ENCODE measurements at places on chromosomes 13 and 19.

DNA sequence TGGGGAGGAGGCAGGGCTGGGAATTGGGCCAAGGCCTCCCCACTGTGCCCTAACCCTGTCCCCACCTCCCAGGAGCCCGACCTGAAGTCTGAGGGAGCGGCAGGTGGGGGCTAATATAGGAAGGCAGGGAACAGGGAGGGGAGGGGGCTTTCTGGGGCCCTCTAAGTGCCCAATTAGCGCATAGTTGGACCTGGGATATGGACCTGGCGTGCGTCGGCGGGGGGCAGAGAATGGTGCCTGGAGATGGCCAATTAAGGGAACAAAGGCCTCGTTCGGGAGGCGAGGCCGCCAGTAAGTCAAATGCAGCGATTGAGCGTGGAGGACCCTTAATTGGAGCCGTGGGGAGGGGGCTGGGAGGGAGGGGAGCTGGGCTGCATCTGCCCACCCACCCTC lies at the start of gene C19orf85:
C19orf85 (minus strand) TSS at position 90 of the 393 bp plus-strand sequence. CDS start 197 bp downstream, outside the sequence.
- no peak for DNase-seq

GRCh38 chr13:110266983-110267382 lies 40.0 kb downstream of the COL4A1 start:
- DNase-seq = no peak

DNA sequence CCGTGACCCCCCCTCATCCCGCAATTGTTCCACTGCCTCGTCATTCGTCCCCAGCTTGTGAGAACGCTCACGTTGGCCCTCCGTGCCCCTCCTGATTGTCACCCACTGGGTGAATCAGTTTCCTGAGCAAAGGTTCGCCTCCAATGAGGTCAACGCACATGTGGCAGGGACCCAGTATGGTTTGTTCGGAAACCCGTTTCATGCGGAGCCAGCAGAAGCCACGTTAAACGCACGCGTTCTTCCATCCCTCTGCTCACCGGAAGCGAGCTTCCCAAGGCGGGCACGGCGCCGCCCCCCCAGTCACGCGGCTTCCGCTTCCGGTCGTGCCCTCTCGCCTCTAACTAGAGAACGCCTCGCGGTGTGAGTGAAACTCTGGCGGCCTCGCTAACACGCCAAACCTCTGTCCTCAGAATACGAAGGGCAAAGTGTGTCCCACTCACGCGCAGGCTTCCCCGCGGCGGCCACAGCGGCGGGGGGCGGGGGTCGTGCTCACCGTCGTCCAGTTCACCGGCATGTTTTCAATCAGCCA lies 18.0 kb upstream of the CFAP97D2 start:
- DNase-seq = no peak

- DNase-seq = no peak
Observed at GRCh38 chr13:20024702-20025101, 66.2 kb downstream of the ZMYM2 start.

DNA sequence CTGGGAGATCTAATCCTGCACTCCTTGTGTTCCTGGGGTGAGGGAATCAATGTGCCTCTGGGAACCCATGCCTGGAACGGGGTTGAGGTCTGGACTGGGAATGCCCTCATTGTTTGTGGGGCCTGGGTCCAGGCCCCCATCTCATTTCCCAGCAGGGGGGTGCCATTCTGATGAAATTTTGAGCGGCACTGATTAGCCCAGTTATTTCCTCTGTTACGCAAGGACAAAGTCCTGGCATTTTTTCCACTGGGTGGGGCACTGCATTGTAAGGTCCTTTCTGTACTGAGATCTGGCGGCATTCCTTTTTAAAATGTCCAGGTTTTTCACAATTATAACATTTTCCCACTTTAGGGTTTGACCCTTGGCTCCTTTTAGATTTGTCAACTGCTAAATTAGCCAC lies 14.8 kb downstream of the FPR3 start:
- peak; percentile 27 for DNase-seq

DNA sequence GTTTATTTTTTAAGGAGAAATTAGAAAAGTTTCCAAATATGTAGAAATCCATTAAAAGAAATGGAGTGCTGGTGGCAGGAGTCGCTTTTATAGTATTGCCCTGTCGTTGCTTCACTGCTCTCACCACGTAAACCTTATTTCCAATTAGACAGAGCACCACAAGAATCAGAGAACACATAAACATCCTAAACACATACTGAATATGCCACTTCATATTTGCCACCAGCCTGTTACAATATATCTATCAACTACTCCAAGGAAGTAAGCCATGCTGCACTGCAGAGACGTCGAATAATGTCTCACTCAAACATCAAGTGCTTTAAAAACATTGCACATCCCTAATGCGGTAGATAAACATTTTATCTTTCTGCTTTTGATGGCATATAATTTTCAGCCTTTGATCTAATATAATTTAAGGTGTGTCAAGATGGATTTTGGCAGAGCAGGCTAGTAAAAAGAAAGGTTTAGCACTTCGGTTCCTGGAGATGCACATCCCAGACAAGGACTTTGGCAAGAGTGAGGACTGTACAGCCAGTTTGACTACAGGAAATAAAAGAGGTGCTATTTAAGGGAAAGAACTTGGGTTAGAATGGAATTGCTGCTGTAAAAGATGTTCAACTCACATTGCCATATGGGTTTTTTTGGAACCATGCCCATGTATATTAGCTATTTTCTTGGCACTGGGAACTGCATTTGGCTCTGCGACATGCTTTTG lies 932.3 kb downstream of the EFNB2 start:
- no peak for DNase-seq

- DNase-seq = no peak
Observed at GRCh38 chr13:98519976-98520375, 56.9 kb downstream of the STK24 start.

DNA sequence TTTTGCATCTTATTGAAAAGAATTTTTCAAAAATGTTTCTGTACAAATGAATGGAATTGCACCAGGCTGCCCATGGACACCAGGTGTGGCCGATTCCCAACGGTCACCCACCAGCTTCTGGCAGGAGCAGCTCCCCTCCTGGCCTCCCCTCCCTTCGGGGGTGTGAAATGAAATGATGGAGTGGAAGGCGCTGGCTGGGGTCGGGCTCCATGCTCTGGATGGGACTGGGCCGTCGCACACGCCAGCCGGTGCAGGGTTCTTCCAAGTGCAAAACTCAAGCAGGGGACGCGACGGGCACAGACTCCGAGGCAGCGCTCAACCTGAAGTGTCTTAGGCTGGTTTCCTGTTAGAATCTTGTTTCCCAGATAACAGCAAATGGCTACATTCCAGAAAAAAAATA lies 21.9 kb downstream of the C19orf44 start:
- DNase-seq = no peak

- no peak for DNase-seq
Observed at GRCh38 chr19:10701955-10702525, 801 bp downstream of the QTRT1 start.

- DNase-seq = no peak
Observed at GRCh38 chr19:7605490-7606222, 10.0 kb downstream of the CAMSAP3 start.

DNA sequence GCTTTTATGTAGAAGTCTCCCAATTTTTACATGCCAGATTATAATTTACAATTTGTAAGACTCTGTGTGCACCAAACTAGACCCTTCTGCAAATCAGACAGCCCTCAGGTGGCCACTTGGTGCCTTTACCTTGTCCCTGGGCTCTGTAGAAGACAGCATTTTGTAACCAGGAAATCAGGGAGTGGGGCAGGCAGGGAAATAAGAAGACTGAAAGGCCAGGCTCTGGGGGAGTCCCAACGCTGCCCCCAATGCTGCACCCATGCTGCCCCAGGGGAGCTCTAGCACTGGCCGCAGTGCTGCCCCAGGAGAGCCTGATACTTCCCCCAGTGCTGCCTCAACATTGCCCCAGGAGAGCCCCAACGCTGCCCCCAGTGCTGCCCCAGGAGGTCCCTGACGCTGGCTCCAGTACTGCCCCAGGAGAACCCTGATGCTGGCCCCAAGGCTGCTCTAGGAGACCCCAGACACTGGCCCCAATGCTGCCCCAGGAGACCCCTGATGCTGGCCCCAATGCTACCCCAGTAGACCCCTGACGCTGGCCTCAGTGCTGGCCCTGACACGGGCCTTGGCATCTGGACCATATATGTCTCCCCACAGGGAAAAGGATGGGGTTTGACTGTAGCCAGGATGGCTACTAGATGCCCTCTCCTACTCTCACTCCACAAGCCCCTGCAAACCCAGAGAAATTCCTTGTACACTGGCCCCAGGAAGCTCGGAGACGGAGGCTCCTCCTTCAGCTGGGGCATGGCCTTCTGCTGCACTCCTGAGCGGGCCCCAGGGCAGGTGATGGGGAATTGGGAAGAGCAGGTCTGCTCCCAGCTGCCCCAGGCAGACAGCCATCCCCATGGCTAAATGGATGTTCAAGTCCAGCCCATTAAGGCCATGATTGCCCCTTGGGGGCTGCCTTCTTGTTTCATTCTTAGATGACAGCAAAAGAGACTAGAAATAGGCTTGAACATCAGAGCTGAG lies 23.6 kb downstream of the VSTM2B start:
- DNase-seq = no peak

- DNase-seq = no peak
Observed at GRCh38 chr13:109725297-109725696, 61.1 kb downstream of the IRS2 start.

- DNase-seq = no peak
Observed at GRCh38 chr19:33177417-33177979, 16.6 kb upstream of the LRP3 start.

GRCh38 chr13:109009756-109010155 lies 380.3 kb downstream of the MYO16 start:
- no peak for DNase-seq

DNA sequence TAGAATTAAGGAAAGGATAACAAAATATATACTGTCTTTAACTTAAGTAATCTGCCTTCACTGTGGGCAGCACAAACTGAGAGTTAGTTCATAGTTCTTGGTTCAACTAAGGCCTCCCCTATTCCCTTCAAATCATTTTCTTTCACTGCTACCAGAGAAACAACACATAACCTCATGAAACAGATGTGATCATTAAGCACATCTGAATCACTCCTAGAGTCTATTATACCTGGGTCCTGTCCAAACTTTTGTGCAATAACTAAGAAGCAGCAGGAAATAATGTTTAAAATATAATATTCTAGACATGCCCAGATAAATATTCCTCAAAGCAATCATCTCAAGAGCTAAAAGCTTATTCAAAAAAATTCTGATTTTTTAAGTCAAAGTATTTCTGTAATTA lies 62.9 kb downstream of the ZC3H13 start:
- DNase-seq = no peak

GRCh38 chr13:59480396-59481259 lies 683.1 kb downstream of the DIAPH3 start:
- no peak for DNase-seq

GRCh38 chr19:5036698-5037563 lies 68.0 kb downstream of the KDM4B start:
- DNase-seq = no peak

DNA sequence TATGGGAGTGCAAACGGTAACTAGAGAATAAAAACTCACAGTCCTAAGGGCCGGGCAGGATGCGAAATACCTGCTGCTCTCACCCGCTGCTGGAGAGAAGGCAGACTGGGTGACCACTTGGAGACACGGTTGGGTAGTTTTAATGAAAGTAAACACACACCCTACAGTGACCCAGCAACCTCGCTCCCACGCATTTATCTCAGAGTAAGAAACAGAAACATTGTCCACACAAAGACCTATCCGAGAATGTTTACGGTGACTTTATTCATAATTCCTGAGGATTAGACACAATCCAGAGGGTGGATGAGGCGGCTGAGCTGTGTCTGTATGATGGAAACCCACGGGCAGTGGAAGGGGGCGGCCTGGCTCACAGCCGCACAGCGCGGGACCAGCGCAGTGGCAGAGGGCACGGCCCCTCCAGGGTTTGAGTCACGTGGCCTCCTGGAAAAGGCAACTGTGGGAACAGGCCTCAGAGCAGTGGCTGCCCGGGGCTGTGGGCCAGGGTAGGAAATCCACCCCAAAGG lies 73.5 kb upstream of the C13orf46 start:
- DNase-seq = no peak

DNA sequence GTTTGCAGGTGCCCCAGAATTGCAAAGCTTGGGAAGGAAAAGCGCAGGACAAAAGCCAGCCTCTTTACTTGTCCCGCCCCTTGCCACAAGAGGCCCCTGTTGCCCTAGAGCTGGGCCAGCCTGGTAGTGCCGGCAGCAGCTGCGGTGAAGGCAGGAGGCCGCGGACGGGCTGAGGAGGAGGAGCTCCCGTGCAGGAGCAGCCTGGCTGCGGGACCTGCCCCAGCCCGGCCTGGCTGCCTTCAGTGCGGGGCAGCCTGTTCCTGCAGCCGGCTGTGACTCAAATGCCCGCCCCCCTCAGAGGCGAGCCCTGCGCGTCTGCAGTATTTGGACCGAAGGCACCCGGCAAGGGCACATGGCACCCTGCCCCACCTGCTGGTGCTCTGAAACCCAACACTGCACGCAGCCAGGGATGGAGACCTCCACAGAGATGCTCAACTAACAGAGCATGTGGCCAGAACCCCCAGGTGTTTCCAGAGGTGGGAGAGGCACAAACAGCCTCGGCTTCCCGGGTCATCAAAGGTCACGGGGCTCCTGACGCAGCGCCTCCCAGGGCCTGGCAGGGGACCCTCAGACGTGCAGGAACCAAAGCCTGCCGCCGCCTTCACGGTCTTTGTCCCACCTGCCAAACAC lies 29.7 kb downstream of the NAXD start:
- no peak for DNase-seq

- no peak for DNase-seq
Observed at GRCh38 chr19:41416194-41416674, 10.9 kb downstream of the B3GNT8 start.

DNA sequence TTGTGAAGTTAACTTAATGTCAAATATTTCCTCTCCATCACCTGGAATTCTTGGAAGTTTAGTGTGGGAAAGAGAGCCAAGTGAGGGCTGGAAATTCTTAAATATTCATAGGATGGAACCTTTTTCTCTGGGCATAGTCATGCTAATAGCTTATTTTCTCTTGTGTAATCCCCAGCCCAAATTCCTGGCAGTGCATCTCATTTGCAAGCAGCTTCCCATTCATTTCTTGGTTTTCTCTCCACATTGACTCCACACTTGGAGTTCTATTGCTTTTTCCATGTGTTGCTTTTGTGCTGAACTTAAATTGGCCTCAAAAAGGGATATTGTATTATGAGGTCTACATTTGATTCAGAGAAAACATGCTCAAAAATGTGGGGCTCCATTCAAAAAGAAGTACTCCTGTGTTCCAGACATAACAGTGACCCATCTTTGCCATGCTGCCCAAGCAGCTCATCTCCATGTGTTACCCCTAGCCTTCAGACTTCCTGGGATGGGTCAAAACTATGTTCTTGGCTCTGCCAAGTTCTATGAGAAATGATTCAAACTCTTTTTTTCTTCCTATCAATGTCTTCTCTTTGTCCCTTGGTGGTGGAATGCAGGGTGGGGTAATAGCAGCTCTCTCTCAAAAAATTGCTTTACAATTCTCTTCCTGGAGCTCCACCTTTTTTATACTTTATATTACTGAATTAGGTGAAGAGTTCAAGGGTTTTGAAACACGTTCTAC lies 2471.5 kb downstream of the PCDH9 start:
- DNase-seq = no peak

- no peak for DNase-seq
Observed at GRCh38 chr19:41193430-41194156, 574 bp downstream of the CYP2S1 start.

DNA sequence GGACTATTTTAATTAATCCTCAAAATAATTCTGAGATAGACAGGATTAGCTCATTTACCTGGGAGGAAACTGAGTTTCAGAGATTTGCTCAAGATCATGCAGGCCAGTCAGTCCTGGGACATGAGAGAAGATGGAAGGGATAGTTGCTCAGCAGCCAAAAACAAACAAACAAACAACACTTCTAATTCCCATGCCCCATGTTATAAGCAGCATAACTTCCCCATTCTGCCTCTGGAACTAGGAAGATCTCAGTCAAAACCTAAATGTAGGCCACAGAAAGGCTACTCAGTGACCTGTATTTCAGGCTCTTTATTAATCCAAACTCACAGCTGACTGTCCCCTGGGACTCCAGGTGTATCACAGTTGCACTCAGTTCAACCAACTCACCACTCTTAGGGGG lies 489.2 kb upstream of the NBEA start:
- DNase-seq = no peak
